ENCODE measurements at places on chromosomes 3 and 15. TPM values are rescaled to one million over a fixed set of nuclear protein-coding genes. Genes with fewer than 3 reads are reported as not detected.

DNA sequence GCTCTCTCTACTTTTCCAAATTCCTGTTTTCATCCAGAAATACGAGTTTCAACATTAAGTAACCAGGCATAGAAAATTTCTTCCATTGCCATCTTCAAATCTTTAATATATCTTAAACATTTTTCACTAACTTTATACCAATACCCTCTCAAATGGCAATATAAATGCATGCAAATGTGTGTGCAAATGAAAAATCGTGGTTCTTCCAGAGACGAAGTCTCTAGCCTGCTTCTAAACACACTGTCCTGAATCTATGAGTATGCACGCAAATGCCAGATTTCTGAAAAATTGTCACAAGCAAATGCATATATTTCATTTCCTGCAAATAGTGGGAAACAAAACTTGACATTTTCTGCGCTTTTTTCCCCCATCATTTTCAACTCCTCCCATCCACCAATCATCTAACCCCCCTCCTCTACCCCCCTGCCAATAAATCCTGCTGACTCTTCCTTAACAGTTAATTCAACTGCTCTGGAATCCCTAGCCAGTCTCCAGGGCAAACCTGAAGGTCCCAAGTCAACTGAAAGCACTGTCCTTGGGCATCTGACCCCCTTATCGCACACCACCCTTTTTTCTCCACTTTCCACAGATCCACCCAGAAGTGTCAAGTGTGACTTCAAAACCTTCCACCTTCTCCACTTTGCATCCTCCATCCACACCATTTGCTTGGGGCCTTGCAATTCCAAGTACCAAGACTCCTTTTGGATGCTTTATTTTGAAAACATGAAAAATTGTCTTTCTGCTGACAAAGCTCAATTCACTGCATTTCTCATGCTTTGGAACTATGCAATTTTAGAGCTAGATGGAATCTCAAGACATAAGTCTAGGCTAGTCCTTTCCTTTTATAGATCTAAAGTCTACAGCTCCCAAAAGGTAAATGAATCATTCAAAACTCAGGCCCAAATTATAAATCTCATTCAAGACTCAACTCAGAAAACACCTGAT, 144.7 kb downstream of the OSBPL10 start:
- no peak for DNase-seq

DNA sequence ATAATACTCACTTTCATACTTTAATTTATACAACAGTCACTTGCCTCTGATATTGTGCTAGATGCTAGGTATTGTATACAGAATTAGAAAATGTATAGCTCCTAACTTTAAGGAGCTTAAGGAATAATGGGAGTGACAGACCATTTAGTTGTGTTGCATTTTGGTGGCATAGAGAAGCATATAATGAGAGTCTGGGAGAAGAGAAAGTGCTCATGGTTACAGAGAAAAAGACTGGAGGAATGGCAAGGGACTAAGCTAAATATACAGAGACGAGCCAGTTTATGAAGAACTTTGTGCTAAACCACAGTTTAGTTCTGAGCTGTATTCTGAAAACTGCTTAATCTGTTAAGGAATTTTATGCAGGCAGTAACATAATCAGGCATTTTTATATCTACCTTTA, 6.4 kb downstream of the RNF13 start:
- DNase-seq, result no peak

DNA sequence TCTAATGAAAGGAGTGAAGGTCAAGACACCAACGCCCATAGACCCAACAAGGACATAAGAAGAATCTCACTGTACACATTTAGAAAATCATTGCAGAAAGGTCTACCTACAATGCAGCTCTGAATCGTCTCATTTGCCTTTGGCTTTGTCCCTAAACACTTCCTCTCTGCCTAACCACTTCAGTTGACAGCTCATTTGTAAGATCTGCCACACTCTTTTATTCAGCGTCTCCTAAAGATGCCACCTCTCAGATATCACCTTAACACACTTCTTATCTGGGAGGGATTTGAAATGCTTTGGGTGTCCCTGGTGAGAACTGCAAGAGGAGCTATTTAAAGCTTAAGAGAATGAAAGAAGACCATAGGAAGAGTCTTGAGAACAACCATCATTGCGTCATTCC, 38.7 kb downstream of the RAB27A start:
- DNase-seq, result no peak

GRCh38 chr3:3734881-3735280, 64.3 kb upstream of the LRRN1 start:
- no peak for DNase-seq

DNA sequence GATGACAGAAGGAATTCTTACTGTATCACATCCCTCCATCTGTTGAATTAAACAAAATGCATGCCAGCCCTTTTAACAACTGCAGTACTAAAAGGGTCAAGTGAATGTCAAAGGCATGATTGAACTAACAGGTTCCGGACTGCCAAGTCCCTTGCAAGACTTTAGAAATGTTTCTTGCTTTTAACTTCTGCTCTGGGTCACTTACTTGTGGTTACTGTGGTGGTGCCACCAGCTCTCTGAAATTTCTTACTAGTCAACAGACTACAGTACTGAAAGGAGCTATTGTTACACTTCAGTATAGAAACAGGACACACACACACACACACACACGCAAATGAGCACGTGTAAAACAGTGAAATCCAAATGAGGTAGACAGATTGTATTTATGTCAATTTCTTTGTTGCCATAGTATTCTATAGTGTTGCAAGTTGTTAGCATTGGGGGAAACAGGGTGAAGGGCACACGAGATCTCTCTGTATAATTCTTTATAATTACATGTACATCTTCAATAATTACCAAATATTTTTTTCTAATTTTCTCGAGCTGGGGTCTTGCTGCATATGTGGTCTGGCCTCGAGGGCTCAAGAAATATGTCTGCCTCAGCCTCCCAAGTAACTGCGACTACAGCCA, 79.9 kb upstream of the SLC25A26 start:
- DNase-seq, result no peak

- no peak for DNase-seq
Observed at GRCh38 chr15:100715571-100716455, 113.4 kb downstream of the ASB7 start.

DNA sequence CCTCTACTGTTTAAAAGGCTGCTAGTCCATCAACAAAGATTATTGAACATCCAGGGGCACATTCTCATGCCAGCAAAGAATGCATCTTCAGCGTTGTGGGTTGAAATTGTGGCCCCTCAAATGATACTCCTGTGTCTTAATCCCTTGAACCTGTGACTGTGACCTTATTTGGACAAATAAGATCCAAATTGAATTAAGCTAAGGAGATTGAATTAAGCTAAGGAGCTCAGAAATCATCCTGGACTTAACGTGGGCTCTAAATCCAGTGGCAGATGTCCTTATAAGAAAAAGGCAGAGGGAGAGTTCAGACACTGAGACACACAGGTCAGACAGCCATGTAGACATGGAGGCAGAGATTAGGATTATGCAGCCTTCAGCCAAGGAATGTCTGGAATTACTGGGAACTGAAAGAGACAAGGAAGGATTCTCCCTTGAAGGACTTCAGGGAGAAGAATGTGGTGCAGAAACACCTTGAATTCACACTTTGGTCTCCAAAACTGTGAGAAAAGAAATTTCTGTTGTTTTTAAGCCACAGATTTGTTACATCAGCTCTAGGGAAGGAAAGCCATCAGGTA, 57.3 kb upstream of the SLC24A5 start:
- DNase-seq, result no peak

GRCh38 chr3:111619833-111620232, 24.7 kb upstream of the ZBED2 start:
- no peak for DNase-seq

GRCh38 chr3:31629054-31629453, 96.3 kb downstream of the STT3B start:
- DNase-seq, result no peak

GRCh38 chr3:131705558-131706051, 202.8 kb upstream of the MRPL3 start:
- no peak for DNase-seq

- no peak for DNase-seq
Observed at GRCh38 chr15:58142827-58143461, 4.8 kb downstream of the AQP9 start.

- no peak for DNase-seq
Observed at GRCh38 chr15:59250249-59250648, 43.6 kb downstream of the LDHAL6B start.

DNA sequence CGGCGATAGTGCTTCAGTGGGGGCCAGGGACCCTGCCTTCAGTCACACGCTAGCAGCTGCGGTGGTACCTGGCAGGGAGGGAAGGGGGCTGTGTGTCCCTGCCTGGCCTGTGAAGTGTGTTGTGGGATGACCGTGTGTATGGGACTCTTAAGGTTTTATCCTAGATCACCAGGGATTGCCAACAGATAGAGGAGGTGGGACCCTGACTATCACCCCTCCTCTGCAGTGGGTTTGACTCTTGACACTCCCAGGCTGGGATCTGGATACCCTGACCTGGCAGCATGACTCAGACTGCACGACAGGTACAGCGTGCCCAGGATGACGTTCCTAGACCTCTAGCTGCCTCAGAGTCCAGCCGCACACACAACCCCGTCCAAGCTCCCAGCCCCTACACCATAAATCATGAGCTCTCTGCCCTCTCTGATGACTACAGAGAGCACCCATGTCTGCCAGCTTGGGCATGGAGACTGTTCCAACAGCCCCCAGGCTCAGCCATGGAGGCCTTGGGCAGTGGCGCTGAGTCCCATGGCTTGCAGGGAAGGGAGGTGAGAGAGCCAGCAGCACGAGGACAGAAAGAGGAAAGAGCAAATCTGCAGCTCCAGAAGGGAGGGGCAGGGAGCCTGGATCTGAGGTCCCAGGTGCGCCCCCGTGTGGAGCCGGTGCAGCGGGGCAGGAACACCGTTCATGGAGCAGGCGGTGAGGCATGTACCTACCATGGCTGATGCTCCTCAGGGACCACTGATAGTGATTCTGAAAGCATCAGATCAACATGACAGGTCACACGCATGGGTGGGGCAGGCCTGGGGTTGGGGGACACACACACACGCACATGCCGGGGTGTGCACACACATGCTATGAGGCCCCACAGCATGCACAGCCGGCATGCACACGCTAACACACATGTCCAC, 71.0 kb downstream of the ADAMTS7 start:
- DNase-seq, result peak; percentile 73

GRCh38 chr15:60411774-60412425, 14.1 kb upstream of the ANXA2 start:
- DNase-seq, result no peak

DNA sequence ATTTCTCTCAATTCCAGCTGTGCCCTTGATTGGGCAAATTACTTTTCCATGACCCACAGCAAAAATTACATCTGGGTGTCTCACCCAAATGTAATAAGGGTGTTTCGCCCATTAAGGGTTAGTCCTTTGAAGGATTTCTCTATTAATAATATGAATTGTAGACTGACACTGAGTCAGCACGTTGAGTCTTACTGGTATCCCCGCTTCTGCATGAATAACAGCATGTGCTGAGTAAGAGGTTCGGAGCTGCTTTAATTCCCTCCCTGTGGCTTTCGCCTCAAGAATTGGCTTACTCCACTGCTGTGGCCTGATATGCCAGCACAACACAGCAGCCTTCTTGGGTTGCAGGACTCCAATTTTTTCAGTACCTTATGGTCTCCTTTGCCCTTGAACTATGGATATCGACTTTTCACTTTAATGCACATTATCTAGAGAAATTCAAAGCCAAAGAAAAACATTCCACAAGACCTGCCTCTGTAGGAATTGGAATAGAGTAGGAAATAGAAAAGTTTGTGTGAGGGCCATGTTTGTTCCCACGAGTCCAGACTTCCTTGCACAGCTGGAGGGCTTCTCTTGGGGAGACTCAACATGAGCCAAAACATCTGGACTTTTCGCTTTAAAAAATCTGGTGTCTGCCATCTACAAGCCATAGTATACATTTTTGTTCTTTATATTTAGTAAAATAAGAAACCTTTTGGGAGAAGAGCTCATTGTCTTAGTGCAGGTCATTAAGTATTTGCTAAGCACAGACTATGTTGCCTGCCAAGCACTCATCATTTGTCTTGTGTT, 20.7 kb upstream of the ERC2 start:
- DNase-seq, result no peak

Gene ACSBG1
- not detected for total RNA-seq

Gene FBXO40
- total RNA-seq, result not detected

Gene GOLGA8K
- total RNA-seq, result 1.2 TPM

Gene LSG1
- 42.5 TPM for total RNA-seq

Gene ZBTB47
- total RNA-seq, result 0.21 TPM

Data from activated CD4-positive, alpha-beta T cell treated with anti-CD3 and anti-CD28 coated beads, Interleukin-2, amount 10 ng/mL, durations not matched to agents 7 days and 5 days (primary cell).